ENCODE measurements at places on chromosomes 4 and X.

- no peak for DNase-seq
These were observed 245.6 kb downstream of the LDB2 start for GRCh38 chr4:16652732-16653305.

DNA sequence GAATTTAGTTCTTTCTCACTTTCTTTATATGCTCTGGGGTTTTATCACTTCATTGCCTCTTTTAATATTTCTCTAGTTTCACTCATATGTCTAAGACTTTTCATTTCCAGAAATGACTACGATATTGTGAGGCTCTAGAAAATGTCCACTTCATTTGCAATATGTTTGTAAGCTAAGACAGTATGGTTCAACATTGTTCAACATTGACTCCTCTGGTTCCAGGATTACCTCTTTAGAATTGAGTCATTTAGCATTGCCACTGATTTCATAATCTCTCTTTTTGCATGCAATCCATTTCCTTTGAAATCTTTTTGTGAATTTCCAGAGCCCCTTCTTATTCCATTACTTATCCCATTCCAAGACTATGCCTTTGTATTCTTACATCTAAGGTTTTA, 32.3 kb downstream of the BBS12 start:
- no peak for DNase-seq

- no peak for DNase-seq
These were observed 14.0 kb downstream of the ARHGEF6 start for GRCh38 chrX:136766785-136767103.

DNA sequence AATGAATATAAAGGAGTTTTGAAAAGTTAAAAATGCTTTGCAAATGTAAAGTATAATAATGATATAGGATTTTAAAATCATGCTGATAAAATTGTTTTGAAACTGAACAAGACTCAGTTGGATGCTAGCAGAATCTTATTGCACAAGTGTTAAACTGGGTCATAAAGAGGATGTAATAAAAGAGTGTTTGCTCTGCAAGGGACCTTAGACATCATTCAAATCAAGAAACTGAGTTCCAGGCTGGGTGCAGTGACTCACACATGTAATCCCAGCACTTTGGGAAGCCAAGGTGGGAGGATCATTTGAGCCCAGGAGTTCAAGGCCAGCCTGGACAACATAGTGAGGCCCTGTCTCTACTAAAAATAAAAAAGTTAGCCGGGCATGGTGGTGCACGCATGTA, 27.5 kb upstream of the DUSP21 start:
- DNase-seq, result no peak

DNA sequence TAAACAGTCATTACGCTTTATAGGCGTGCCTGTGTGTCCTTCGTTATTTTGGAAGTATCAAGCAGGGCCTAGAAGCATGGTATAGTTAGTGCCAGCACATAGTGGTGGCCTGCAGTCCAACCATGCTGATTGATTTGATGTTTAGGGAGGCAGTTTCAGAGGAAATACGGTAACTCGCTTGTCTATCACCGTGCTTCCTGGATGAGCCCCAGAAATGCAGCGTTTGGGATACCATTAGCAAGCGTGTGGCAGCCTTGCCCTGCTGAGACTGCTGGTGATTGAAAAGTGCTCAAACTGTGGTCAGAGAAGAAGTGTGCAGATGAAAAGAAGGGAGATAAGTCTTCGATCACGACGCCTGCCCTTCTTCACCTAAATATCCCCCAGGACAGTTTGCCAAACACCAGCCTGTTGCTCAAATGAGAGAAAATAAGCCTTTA, 158.4 kb downstream of the CHIC2 start:
- no peak for DNase-seq

DNA sequence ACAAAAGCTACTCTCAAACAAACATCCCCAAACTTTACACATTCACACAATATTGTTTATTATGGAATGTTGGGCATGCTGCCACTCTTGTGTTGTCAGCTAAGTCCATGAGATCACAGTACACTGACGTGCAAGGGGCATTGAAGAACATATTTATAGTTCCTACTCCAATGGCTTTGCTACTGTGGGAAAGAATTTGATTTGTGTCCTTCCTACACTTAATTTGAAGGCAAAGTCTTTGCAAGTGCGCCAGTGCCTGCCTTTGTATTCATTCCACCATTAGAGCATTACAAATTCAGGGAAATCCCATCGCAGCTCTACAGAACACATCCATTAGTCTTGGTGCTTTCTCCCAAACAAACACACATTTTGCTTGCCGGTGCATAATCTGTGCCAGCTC, 45.4 kb upstream of the FTHL17 start:
- no peak for DNase-seq

GRCh38 chrX:40414335-40414734, 166.4 kb upstream of the ATP6AP2 start:
- DNase-seq, result no peak

DNA sequence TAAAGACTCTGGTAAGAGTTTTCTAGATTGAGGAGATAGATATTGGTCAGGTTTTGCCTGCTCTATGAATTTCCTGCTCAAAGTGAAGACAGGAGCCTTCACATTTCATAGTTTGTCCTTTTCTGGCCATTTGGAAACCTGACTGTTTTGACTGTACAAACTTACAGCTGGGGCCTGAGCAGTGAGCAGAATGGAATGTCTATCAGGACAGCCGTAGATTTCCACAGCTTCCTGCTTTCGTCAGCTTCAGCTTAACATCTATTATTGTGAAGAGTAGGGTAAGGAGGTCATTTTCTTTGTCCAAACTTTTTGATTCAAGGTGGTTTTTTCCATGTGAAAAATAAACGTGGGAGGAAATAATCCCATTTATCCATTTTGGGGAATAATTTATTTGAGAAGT, 124.3 kb upstream of the DIPK2B start:
- no peak for DNase-seq

DNA sequence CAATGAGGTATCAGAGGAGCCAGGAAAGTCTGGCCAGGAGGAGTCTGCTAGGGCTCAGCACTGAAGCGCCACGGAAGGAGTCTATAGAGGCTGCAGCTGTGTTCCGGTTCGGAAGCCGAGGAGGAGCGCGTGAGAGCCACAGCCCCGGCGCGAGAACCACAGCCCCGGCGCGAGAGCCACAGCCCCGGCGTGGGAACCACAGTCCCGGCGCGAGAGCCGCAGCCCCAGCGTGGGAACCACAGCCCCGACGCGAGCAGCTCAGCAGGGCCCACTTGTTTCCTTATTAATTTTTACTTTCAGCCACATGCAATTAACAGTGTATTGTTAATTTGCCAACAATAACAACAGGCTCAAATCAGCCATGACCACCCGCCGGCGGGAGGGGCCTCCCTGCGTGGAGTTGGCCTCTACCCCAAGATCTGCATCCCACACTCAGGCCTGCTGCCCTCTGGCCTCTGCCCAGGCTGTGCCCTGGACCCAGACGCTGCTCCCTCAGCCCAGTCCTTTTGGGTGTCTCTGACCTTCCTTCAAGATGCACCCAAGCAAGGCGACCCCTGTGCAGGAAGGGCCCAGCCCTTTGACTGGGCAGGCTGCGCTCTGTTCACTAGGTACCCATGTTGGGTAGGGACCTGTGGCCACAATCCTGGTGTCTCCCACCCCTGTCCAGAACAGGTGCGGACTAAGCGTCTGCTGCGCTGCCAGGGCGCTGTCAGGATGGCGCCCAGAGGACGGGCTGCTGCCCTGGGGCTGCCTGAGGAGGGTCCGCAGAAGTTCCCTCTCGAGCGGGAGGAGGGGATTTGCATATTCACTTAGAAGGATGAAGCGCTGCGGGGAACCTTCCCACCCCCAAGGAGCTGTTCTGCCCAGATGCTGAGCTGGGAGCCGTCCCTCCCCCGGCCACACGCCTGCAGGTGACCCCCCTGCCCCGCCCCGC, 113.8 kb downstream of the ADRA2C start:
- DNase-seq, result no peak

DNA sequence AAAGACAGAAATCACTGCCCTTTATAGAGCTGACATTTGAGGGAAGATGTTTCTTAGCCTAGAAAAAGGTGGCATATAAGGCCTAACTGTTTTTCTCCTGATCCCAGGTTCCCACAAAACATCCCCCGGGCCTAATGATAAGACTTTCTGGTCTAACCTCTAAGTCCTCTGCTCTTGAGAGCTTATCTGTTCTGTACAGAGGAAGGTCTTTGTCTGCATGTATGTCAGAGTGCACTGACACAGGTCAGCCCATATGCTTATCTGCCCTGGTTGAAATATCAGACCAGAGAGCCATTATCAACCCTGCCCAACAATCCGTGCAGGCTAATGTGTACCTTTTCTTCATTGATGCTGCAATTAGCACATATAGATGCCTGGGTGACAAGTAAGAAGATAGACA, 76.2 kb downstream of the ARHGEF9 start:
- DNase-seq, result no peak

- no peak for DNase-seq
These were observed 145.7 kb upstream of the NUDT6 start for GRCh38 chr4:123068081-123068480.

DNA sequence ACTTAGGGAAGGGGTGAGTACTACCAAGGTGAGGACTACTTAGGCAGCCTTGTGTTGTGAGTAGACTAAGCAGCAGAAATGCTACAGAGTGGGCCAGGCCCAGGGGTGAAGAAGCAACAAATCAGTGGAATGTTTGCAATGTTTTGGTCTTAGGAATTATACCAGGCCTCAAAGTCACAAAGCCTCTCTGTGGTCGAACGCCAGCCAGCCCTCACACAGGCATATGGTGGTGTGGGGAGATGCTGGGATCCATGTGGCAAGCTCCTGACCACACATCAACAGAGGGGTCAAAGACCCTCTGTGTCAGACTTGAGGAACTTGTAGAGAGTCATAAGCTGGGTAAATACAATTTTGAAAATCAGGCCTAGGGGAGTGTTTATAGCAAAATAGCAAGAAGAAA, 153.8 kb upstream of the KLF3 start:
- no peak for DNase-seq

DNA sequence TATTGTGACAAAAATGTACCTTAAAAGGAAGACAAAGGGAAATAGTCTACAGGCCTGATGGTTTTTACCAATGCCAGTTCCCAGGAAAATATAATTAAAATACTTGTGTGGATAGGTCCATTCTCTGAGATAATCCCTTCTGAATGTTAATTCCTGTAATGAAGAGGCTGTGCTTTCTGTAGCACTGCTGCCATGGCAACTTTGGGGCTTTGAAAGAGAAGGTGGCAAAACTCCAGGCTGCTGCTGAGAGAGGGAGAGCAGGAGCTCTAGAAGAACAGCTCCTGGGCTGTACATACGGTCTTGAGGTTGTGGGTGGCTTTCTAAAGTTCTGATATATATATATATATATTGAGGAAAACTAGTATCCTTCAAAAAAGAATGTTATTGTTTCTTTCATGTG, 125.4 kb downstream of the PDLIM5 start:
- DNase-seq, result no peak

DNA sequence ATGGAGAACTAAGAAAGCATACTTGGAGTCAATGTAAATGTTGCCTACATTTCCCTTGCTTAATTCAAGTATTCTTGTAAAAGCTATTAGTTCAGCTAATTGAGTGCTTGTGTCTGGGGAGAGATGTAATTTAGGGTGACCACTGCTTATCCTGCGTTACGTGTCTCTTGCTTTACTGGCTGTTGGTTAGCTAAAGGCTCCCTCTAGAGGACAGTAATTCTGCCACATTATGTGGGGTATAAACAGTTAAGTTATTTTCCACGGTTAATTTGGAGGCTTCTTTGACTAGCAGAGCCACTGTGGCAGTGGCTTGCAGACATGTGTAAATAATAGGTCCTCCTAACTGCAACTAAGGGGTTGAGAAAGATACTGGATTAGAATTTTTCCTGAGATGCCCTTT, 25.3 kb upstream of the NAF1 start:
- DNase-seq, result no peak

DNA sequence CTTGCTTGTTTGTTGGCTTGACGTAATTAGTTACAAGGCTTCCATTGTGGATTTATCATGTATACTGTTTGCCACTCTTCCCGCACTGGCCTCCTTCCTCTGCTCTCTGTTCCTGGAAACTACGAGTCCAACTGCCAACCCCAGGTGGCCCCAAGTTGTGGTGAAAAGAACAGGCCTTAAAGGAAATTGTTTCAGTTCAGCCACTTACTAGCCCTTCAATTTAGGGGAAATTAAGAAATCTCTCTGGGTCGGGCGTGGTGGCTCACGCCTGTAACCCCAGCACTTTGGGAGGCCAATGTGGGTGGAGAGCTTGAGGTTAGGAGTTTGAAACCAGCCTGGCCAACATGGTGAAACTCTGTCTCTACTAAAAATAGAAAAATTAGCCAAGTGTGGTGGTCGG, 28.0 kb downstream of the RBM47 start:
- DNase-seq, result no peak

- no peak for DNase-seq
These were observed 280.7 kb downstream of the BCOR start for GRCh38 chrX:39816871-39817731.

GRCh38 chr4:76584241-76585152, 149.5 kb downstream of the SHROOM3 start:
- no peak for DNase-seq

GRCh38 chr4:2843263-2843940, at the start of gene ADD1:
Gene ADD1, plus strand, starts transcription at chr4:2843844. Its CDS starts 32,072 bp downstream, at chr4:2875916.
- peak; percentile 85 for DNase-seq

DNA sequence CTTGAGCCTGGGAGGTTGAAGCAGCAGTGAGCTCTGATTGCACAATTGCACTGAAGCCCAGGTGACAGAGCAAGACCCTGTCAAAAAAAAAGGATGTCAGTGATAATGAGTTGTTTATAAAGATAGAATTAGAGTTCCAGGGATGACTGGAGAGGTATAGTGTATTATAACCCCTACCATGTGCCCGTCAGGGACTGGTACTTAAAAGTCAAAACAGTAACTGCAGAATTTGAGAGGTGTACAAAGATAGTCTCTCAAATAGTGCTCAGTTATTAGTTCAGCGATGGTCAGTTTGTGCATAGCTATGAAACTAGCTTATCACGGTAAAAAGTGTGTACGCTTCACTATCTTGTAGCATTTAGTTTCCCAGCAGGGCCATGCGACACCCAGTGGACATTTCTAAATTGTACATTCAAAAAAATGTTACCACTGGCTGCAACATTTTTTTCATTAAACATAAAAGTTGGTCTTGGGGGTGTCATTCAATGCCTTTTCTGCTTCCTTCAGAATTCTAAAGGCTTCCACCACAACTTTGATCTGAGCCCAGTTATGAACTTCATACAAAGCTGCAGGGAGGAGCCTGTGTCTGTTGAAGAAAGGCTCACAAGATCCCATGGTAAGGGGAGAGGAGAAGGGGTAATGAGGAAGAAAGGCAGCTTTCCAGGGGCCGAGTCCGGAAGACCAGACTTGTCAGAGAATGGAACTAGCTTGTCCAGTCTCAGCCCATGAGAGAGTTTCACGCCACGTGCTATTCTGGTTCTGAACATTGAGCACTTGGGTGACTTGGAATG, 9.2 kb upstream of the GYG2 start:
- DNase-seq, result no peak

DNA sequence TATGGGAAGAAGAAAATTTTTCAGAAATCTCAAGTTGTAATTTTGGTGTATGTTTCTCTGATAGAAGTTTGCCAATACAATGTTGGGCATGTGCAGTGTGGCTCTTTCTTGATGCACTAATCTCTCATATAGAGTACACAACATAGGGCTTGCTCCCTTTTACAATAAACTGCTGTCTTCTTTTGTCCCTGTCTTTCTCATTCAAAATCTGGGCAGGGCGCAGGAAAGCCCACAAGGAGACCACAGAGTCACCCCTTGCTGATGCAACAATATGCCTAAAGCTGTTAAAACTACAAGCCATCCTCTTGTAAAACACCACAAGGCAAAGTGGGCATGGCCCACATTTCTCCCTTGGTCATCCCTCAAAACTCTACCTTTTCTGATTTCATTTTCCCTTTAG, 63.4 kb upstream of the TBC1D9 start:
- no peak for DNase-seq

- DNase-seq, result no peak
These were observed 132.5 kb upstream of the NHS start for GRCh38 chrX:17242470-17242869.
